ENCODE measurements at places on chromosomes 12 and 14. TPM values are rescaled to one million over a fixed set of nuclear protein-coding genes. Genes with fewer than 3 reads are reported as not detected.

GRCh38 chr14:76603713-76604112 is 157.6 kb upstream of the VASH1 start:
- H3K27ac ChIP-seq = no peak overlapping the region
- H3K27me3 ChIP-seq = peaks cover 9% of the 10 kb centered on the region
- H3K36me3 ChIP-seq = no peaks in the 10 kb centered on the region
- no peaks in the 10 kb centered on the region for H3K4me1 ChIP-seq
- no peak overlapping the region for H3K4me3 ChIP-seq
- DNase-seq = no peak

DNA sequence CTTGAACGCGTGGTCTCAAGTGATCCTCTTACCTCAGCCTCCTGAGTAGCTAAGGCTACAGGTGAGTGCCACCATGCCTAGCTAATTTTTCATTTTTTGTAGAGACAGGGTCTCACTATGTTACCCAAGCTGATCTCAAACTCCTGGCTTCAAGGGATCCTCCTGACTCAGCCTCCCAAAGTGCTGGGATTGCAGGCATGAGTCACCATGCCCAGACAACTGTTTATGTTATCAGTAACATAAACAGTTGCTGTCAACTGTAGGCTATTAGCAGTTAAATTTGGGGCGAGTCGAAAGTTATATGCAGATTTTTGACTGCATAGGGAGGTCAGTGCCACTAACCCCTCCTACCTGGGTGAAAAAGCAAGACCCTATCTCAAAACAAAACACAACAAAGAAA is 26.2 kb upstream of the LRRK2 start:
- H3K27ac ChIP-seq = no peak overlapping the region
- no peaks in the 10 kb centered on the region for H3K36me3 ChIP-seq
- H3K4me1 ChIP-seq = no peaks in the 10 kb centered on the region
- no peaks in the 10 kb centered on the region for H3K27me3 ChIP-seq
- H3K4me3 ChIP-seq = no peak overlapping the region

DNA sequence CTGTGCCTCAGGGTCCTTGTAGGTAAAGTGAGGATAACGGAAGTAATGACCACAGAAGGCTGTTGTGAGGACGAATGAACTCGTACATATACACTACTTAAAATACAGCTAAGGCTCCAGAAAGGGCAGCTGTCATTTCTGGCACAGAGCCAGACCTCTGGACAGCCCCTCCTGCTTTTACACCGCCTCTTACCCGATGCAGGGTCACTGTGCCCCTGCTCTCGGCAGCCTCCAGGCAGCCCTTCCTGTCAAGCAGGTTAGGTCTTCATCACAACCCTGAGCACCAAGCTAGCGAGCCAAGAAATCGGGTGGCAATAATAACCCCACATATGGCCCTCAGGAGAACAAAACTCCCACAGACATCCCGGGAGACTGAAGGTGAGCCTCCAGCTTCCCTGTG is 8.5 kb downstream of the TMEM229B start:
- DNase-seq = no peak
- H3K27me3 ChIP-seq = peaks cover 29% of the 10 kb centered on the region

DNA sequence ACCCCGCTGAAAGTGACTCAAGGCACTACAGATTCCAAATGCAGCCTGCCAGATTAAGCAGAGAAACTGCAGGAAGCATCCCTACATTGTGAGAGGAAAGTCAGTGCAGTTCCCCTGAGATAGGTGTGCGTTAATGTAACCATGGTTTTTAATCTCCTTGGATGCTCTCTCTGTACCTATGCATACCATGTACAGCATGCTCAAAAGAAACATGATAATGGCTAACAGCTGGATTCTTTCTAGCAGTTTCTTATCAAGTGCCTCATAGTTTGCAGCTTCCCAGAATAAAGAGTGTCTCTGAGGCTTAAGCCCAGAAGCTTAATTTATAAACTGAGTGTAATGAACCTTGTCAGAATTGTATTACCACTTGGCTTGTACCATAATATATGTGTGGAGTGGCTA is 17.1 kb upstream of the MDM1 start:
- peaks cover 17% of the 10 kb centered on the region for H3K4me1 ChIP-seq
- H3K27me3 ChIP-seq = peaks cover 10% of the 10 kb centered on the region
- H3K36me3 ChIP-seq = no peaks in the 10 kb centered on the region
- H3K27ac ChIP-seq = no peak overlapping the region
- DNase-seq = peak; percentile 22
- H3K4me3 ChIP-seq = no peak overlapping the region

DNA sequence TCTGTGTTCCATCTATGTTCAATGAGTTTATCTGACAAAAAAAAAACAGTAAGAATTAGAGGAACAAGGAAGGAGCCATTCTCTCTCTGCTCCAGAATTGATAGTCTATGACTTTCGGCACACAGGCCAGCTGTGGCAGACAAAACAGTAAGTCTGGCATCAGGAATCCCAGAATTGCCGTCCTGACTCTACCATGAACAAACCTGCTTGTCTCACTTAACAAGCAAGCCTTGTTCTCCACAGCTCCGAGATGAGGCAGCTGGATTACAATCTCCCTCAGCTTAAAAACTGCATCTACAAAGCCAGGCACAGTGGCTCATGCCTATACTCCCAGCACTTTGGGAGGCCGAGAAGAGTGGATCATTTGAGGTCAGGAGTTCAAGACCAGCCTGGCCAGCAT is 153.6 kb upstream of the TMCC3 start:
- H3K4me1 ChIP-seq = no peaks in the 10 kb centered on the region
- no peak overlapping the region for H3K4me3 ChIP-seq
- no peak overlapping the region for H3K27ac ChIP-seq
- H3K27me3 ChIP-seq = peaks cover 2% of the 10 kb centered on the region

- H3K27me3 ChIP-seq = no peaks in the 10 kb centered on the region
- DNase-seq = peak; percentile 93
- no peak overlapping the region for H3K4me3 ChIP-seq
- no peaks in the 10 kb centered on the region for H3K4me1 ChIP-seq
- no peak overlapping the region for H3K27ac ChIP-seq
- no peaks in the 10 kb centered on the region for H3K36me3 ChIP-seq
These were observed 197.6 kb upstream of the RBM19 start for GRCh38 chr12:114163771-114164170.

GRCh38 chr14:93707475-93707874 is 80.8 kb downstream of the PRIMA1 start:
- H3K4me3 ChIP-seq = no peak overlapping the region
- DNase-seq = no peak
- no peaks in the 10 kb centered on the region for H3K27me3 ChIP-seq
- no peak overlapping the region for H3K27ac ChIP-seq
- no peaks in the 10 kb centered on the region for H3K36me3 ChIP-seq
- no peaks in the 10 kb centered on the region for H3K4me1 ChIP-seq

CPM gene
- total RNA-seq = 8.8 TPM

RIMBP2 gene
- not detected for total RNA-seq

Data from IMR-90 (cell line).